NCI-H510A treated with DMSO at 0.1 percent for 48 hours (cell line): ENCODE measurements at places on chromosomes 16 and 17.

GRCh38 chr17:82121660-82122629, 23.9 kb upstream of the FASN start:
- DNase-seq, result peak; percentile 31

DNA sequence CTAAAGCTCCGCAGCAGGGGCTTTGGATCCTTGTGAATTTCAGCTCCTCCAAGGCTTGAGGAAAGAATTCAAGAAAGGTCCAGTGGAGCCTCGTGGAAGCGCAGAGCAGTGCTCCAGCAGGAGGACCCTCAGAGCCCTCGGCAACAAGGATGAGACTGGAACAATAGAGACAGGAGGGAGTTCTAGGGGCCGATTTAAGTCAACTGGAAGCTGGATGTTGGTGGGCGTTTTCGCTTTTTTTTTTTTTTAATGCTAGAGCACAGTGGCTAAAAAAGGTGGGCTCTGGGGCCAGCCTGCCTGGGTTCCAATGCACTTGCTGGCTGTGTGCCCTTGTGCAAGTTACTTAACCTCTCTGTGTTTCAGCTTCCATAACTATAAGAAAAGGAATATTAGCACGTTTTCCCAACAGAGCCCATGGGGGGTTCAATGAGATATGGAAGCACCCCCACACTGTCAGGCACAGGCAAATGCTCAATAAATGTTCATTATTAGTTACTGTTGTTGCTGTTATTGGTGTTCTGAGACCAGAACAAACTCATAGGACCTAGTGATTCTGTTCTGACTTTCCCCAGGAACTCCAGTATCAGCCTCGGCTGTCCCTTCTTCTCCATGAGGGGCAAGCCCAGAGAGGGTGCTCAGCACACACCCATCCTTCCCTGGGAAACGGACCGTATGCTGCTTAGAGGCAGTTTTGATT, 5.3 kb upstream of the CBX8 start:
- DNase-seq, result no peak

DNA sequence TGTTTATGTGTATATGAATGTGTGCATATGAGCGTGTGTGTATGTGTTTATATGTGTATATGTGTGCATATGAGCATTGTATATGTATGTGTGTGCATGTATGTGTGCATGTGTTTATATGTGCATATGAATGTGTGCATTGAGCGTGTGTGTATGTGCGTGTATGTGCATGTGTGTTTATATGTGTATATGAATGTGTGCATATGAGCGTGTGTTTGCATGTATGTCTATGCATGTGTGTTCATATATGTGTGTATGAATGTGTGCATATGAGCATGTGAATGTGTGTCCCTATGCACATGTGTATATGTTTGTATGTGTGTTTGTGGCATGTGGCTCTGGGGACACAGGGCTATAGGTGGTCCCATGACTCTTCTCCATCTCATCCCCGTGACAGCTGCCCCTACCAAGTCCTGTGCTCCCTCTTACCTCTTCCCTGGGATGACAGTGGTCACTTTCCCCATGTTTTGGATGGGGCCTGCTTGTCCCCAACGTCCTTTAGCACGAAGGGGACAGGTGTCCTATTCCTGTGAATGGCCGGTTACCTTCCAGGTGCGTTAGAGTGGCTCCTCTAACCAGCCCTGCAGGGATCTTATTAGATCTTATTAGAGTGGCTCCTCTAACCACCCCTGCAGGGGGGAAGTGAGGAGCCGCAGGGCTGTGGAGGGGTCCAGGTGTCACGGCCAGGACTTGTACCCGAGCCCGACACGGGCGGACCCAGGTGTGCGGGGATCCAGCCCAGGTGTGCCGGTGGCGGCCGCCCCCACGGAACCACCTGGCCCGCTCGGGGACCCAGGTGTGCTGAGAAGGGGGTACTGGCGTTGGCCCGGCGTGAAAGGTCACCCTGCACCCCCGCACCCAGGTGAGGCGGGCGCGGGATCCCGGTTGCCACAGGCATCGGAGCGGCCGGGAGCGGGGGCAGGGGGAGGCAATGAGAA, 105.6 kb downstream of the SEC14L1 start:
- no peak for DNase-seq

DNA sequence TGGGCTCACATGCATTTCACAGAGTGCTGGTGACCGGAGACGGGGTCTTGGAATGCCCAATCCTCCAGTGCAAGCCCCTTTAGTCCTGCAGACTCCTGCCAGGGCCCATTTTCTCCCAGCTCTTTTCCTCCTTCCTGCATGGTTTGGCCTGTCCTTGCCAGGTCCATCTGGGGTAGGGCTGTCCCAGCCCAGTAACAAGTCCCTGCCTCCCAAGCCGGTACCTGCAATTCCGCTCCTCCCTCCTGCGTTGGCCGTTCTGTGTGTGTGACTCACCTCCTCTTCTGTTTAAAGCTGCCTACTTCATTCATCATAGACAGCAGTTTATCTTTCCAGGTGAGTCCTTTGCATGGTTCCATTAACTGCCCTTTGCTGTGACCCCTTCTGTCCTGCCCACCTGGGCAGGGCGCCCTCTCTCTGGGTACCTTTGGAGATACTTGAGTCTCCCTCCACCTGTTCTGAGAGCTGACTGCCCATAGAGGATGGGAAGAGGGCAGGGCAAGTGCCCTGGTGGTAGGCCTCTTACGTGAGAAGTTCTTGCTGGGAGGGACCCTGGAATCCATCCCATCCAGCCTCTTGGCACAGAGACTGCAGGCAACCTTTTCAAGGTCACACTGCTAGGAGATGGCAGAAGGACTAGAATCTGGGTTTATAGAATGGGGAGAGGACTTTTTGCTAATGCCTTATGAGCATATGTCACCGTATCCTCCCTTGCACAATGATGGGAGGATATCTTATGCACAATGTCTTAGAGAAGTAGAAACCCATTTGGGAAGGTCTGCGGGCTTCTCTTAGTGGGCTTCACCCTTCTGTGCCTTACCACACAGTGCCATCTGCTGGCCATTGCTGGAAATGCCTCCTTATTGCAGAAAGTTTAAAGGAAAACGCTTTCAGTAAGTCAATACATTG, 29.7 kb upstream of the LGALS9 start:
- peak; percentile 82 for DNase-seq

- no peak for DNase-seq
Observed at GRCh38 chr16:24523569-24523968, 15.8 kb upstream of the RBBP6 start.

DNA sequence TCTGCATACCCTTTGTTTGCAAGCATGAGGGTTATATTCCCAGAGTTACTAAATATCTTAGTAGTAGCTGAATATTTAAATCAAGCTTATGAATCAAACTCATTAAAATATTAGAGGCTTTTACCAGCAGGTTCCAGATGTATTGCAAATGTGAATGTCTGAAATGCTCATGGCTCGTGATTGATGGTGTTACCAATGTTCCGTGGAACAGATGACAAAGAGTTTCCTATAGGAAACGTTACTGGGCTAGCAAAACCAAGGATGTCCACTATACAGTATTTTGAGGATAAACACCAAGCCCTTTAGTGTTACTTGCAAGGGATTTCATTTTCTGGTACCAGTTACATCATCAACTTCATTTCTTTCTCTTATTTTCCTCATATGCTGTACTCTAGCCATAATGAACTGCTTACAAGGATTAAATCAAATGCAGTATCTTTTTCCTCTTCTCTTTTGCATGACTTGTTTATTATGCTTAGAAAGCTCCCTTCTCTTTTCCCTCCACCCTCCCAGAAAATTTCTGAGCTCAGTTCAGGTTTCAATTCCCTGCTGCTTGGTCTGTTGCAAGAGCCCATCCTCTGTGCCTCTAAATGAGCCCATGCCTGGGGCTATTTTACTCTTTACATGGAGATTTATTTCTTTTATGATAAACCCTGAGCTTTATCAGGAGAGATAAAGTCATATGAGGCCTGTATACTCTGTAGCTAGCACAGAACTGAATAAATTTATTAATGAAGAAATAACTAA, 1537.1 kb upstream of the GOT2 start:
- DNase-seq, result no peak

GRCh38 chr16:88009563-88010342, 58.5 kb downstream of the BANP start:
- no peak for DNase-seq

DNA sequence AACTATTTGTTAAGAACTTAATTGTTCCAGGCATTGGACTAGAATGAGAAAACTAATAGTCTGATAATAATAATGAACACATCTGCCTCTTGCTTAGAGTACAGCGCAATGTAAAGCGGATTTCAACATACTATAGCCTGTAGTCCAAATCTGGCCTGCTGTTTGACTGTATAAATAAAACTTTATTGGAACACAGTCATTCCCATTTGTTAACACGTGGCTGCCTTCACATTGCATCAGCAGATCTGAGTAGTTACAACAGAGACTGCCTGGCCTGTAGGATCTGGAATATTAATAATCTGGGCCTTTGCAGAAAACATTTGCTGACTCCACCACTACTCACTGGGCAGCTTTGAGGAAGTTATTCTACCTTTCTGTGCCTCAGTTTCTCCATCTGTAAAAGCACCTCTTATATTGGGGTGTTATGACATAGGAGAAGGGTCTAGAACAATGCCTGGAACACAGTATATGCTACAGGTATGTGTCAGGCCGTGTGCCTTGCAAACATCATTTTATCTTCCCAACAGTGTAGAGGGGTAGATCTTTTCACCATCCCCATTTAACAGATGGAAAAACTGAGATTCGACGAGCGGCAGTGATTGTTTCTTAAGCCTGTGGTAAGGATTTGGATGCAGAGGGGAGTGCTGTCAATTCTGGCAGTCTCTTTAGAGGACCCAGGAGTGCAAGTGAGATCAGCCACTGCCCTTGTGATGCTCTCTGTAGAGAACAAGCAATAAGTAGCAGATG, 22.2 kb downstream of the PDILT start:
- no peak for DNase-seq
